Germinal center (tissue), 1 donor: ENCODE measurements at places on chromosomes 1 and 21.
A peak's percentile ranks its signal among the peaks of the same experiment; 100 is the strongest.

GRCh38 chr1:109218516-109218915 is 4.8 kb downstream of the SARS1 start:
- DNase-seq: no peak

- DNase-seq: no peak
Observed at GRCh38 chr1:30520476-30520875, 202.9 kb downstream of the MATN1 start.

DNA sequence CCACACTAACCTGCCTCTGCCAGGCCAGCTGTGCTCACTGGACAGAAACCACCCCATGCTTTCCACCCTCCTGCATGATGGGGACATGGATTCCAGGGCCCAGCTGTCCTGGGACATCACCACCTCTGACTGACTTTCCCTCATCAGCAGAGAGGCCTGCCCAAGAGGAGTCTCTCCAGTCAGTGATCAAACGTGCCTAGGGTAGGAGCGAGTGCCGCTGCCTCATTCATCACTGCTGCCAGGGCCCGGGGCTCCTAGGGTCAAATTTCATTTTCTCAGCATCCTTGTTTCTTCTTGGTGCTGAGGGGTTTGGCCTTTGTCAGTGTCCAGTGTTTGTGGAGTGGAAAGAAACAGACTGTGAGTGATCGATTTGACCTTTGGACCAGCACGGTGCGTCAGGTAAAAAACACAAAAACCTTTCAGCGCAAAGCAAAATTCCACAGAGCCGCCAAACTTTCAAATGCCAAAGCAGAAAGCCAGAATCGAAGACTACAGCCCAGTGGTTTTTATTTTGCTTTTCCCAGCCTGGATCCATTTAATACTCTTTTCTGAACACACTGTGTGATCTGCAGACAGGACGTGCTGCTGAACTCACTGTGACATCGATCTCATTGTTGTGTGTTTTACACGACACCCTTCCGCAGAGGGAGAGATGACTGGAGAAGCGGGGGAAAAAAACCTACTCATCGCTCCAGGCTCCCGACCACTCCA is 43.2 kb downstream of the CAPN8 start:
- DNase-seq: no peak

DNA sequence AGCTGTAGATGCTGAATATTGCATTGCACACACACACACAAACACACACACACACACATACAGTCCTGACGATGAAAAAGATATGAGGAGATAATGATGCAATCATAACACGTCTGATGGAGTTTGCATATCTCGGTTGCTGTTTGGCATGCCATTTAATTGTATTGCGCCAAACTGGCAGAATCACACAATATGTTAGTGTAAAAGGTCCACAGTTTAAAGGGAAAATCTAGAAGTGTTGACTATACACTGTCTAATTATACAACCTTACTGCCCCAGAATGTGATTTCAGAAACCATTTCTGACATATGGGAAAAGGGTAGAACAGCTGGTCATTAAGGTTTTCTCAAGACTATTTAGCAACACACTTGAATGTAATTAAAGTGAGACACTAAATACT is 123.7 kb upstream of the PROX1 start:
- no peak for DNase-seq

GRCh38 chr1:26582053-26582835 is 52.7 kb downstream of the RPS6KA1 start:
- no peak for DNase-seq

DNA sequence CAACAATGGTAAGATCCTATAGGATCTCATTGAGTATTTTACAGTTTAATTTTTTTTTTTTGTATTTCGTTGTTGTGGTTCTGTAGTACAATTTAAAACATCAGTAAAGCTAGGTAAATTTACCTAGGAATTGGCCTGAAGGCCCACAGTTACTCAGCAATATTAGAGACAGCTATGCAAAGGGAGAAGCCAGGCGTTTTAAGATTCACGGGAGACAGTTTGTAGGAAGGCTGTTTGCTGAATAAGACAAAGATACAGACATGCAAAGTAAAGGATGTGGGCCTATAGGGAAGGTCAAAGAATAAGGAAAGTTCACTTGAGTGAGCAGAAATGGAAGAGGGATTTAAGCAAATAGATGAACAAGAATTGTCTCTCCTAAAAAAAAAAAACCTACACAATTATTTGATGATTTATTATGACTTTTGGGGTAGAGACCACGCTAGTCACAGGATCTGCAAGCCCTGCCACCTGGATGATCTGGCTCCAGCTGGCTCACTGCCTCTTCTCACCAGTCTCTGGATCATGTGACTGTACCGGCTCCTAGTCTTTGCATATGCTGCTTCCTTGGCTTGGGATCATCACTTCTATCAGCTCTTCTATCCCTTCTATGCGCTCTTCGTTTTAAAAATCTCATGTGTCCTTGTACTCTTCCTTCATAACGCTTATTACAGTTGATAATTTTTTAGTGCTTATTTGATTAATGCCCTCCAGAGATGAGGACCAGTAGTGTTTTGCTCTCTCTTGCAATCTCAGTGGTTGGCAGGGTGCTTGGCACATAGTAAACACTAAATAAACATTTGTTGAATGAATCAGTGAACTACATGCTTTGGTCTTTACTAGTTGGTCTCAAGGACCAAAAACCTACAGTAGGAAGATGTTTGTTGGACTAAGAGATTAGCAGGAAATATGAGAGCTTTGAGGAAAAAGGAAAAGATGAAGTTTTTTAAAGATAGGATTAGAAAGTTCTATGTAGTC is 14.1 kb downstream of the DYRK1A start:
- DNase-seq: no peak

GRCh38 chr1:18854331-18855025 is 5.0 kb downstream of the TAS1R2 start:
- DNase-seq: no peak

GRCh38 chr1:240597153-240597745 is 14.7 kb downstream of the GREM2 start:
- no peak for DNase-seq

GRCh38 chr1:102015728-102016127 is 19.0 kb upstream of the OLFM3 start:
- DNase-seq: no peak

GRCh38 chr1:33898406-33898805 is 34.5 kb downstream of the HMGB4 start:
- DNase-seq: no peak

GRCh38 chr1:71296551-71297134 is 215.8 kb upstream of the ZRANB2 start:
- DNase-seq: no peak

- no peak for DNase-seq
Observed at GRCh38 chr1:34319218-34319617, 142.5 kb downstream of the C1orf94 start.

GRCh38 chr1:84884671-84885389 is 8.2 kb downstream of the LPAR3 start:
- no peak for DNase-seq

DNA sequence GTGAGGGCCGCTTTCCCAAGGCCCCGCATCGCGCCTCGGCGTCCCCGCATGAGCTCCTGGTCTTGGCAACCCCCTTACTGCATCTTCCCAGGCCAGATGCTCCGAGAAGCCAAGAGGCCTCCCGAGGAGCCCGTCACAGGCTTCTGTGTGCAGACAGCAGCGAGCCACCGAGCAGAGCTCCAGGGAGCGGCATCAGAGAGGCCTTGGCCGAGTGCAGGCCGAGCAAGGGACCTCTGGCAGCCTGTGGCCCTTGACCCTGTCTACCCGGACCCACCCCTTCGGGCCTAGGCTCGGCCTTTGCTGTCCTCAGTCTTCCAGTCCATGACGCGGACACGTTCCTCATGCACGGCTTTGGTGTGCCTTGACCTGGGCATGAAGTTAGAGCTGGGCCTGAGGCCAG is 63.5 kb downstream of the MORN1 start:
- no peak for DNase-seq

GRCh38 chr1:159913451-159914192 is 11.7 kb downstream of the TAGLN2 start:
- no peak for DNase-seq

DNA sequence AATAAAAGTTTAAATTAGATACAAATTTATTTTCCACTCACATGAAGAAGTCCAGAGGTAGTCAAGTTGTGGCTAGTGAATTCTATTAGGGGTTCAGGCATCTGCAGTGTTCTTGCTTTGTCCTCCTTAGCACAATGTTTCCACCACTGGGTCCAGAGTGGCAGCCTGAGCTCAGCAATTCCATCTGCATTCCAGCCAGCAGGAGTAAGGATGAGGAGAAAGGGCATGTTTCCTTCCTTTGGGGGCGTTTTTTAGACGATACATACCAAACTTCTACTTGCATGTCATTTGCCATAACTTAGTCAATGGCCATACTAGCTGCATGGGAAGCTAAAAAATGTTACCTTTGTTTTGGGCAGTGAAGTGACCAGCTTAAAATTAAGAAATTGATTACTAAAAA is 98.5 kb upstream of the VANGL1 start:
- DNase-seq: no peak

GRCh38 chr1:168396508-168396907 is 115.8 kb downstream of the TBX19 start:
- no peak for DNase-seq

- no peak for DNase-seq
Observed at GRCh38 chr1:171664976-171665375, 12.5 kb upstream of the MYOC start.

- no peak for DNase-seq
Observed at GRCh38 chr1:232416026-232416568, 213.8 kb downstream of the SIPA1L2 start.

GRCh38 chr1:225318706-225319575 is 108.9 kb downstream of the LBR start:
- peak; percentile 27 for DNase-seq

DNA sequence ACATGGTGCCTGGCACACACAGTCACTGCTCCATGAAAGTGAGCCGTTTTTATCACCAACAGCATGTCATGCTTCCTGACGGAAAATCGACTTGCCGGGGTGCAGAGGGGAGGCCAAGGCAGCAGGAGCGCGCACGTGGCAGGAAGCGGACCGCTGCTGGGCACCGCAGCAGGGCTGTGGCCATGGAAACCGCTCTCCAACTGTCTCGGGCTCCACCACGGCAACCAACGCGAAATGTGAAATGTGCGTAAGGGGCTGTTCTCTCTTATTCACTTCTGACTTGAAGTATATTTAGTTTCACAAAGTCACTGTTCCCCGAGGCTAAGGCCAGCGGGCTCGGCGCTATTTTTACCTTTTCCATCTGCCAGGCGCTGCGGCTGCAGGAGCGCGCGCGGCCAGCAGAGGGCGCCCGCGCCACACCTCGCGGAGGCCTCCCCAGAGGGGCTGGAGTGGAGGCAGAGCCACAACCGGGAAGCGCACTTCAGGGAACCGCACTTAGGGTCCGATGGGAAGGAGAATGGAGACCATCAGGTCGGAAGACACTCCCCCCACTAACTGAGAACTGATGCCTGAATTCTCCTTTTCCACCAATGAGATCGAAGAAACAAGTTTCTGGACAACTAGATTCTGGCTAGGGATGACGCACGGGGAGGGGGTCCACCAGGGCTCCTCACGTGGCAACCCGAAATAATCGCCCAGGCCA is 19.7 kb downstream of the RCC2 start:
- peak; percentile 79 for DNase-seq

GRCh38 chr1:186792870-186793581 is 35.7 kb upstream of the PLA2G4A start:
- no peak for DNase-seq

GRCh38 chr1:89608319-89608983 is 24.5 kb upstream of the LRRC8C start:
- no peak for DNase-seq

- DNase-seq: no peak
Observed at GRCh38 chr1:185091480-185091879, 46.1 kb downstream of the RNF2 start.

DNA sequence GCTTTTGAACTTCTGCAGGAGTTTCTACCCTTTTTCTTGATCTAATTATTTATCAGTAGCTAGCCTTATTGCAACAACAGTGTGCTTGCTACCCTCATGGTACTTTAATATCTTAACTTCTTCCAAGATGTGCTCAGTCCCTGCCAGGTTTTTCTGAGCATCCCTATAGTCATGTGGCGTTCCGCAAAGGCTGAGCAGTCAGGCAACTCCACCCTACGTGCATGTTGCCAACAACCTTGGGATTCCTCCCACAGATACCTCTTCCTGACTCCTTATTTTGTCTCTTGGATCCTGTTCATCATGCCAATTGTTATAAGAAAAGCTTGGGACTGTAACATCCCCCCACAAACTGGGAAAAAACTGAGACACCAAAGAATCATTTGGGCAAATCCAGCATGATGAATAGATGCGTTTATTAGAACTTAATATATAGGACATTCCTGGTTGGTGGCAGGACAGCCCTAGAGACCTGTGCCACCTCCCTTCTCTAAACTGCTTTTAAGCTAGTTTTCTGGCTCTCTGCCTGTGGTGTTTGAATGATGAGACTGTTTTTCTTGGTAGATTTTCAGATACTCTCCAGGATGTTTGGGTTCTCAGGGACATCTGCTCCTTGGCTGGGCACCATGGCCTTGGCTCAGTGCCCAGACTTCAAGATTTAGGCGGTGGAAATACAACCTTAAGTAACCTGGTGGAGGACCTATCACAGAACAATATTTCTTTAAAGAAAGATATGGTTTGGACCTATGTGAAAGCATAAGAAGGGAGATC is 27.1 kb upstream of the KCTD3 start:
- DNase-seq: no peak

DNA sequence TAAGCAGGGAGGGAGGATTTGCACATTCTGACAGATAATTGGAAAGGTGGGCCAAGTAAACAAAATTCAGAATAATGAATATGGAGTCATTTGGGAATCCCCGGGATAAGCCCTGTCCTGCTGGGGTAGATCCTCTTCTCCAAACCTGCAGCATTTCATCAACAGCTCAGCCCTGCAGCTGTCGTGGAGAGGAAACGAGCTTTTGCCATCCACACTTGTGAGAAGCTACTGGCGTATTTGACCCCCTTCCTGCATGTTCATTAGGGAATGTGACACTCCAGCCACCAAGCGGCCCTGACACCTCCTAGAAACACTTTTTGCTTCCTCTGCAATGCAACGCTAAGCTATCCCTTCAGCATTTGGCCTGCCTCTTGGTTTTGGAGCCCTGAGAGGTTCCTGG is 8.0 kb upstream of the LEFTY2 start:
- DNase-seq: no peak

GRCh38 chr1:77313491-77313890 is 31.7 kb downstream of the AK5 start:
- no peak for DNase-seq

DNA sequence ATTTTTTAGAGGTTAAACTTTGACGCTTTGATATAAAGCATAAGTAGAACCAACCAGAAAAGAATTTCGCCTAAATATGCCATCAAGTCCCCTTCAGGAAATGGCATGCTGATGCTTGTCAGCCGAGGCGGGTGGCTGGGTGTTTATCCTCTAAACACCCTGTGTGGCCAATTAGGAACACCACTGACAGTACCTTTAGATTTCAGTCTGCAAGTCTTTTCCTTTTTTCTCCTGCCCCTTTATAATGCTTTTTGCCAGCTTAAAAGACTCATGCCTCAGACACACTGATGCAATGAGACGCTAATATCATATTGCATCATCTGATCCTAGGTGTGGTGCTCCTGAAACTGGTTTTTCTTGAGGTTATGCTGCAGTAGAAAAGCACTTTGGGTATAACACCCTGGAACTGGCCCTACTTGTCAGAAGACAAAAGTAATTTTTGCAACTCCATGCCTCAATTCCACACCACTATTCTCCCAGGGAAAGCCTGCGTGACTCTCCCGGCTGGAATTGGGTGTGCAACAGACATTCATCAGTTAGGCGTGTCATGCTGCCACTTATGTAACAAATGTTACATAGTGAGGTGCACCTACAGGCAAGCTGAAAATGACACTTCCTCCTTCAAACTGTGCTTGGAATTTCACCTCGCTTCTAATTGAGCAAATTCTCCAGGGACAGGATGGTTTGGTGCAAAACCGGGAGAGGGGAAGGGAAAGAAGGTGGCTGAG is 2.0 kb upstream of the RCC2 start:
- DNase-seq: no peak
